ENCODE measurements at places on chromosomes 3 and 15.

GRCh38 chr3:117439812-117440211 lies 730.2 kb downstream of the TUSC7 start:
- H3K4me1 ChIP-seq, result no peaks in the 10 kb centered on the region
- no peak overlapping the region for H3K4me3 ChIP-seq
- no peaks in the 10 kb centered on the region for H3K36me3 ChIP-seq
- DNase-seq, result no peak
- no peaks in the 10 kb centered on the region for H3K27me3 ChIP-seq

DNA sequence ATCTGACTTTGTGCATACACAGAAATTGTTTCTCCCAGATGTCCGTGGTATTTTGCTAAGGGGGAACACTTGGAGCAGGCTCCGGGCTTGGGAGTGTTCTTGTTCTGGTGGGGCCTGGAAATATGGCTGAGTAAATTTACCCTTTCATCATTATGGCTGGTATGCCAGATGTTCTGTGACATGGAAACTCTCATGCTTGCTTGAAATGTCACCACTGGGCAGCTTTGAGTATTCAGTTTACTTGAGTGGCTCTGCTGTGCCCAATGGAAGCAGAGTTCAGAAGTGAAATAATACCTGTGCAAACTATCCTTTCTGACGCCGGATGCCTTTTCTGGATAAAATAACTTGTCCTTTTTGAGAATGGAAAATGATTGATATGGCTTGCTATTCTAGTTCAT lies 283.6 kb upstream of the TPM1 start:
- H3K4me1 ChIP-seq, result no peaks in the 10 kb centered on the region
- H3K27me3 ChIP-seq, result no peaks in the 10 kb centered on the region
- H3K27ac ChIP-seq, result no peak overlapping the region
- no peak for DNase-seq
- no peak overlapping the region for H3K4me3 ChIP-seq

- no peaks in the 10 kb centered on the region for H3K4me1 ChIP-seq
- peaks cover 7% of the 10 kb centered on the region for H3K27me3 ChIP-seq
- peaks cover 19% of the 10 kb centered on the region for H3K36me3 ChIP-seq
- no peak overlapping the region for H3K27ac ChIP-seq
These were observed 41.5 kb downstream of the TGM4 start for GRCh38 chr3:44915702-44916438.

DNA sequence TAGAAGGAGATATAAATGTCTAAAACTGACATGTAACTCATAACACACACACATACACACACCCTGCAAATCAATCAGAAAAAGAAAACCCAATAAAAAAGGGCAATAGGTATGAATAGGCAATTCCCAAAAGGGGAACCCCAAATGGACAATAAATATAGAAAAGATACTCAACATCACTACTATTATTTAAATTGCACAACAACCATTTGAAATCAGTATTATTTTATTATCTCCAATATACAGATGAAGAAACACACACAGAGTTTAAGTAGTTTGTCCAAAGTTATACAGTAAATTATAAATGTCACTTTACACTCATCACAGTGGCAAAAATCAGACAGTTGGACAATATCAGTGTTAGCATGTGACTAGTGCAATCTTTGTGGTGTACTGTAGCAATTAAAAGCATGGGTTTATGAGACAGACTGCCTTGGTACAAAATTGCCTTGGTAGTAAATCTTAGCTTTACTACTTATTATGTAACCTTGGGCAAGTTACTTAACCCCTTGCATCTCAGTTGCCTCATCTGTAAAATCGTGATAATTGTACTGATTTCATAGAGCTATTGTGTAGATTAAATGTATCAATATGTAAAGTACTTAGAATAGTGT lies 3.4 kb upstream of the FSTL1 start:
- DNase-seq, result no peak
- peaks cover 41% of the 10 kb centered on the region for H3K27me3 ChIP-seq
- H3K27ac ChIP-seq, result no peak overlapping the region
- no peaks in the 10 kb centered on the region for H3K36me3 ChIP-seq
- no peak overlapping the region for H3K4me3 ChIP-seq
- H3K4me1 ChIP-seq, result peaks cover 9% of the 10 kb centered on the region

DNA sequence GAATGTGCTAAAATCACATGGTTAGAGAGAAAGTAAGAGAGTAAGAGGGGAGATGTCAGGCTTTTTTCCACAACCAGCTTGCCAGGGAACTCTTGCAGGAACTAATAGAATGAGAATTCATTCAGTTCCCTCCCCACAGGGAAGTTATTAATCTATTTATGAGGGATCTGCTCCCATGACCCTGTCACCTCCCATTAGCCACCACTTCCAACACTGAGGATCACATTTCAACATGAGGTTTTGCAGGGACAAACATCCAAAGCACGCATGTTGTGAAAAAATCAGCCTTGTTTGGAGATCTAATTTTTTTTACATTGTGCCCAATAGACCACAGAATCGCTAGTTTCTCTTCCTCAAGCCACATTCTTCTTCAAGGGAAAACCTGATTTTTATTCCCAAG lies 904.0 kb downstream of the TBL1XR1 start:
- DNase-seq, result no peak
- H3K36me3 ChIP-seq, result no peaks in the 10 kb centered on the region
- H3K4me1 ChIP-seq, result no peaks in the 10 kb centered on the region
- H3K27ac ChIP-seq, result no peak overlapping the region
- no peak overlapping the region for H3K4me3 ChIP-seq

GRCh38 chr3:172289583-172289982 lies 158.7 kb downstream of the GHSR start:
- H3K4me3 ChIP-seq, result no peak overlapping the region
- no peak for DNase-seq
- no peak overlapping the region for H3K27ac ChIP-seq

- peaks cover 44% of the 10 kb centered on the region for H3K4me1 ChIP-seq
- peak; percentile 70 for DNase-seq
- peaks cover 72% of the 10 kb centered on the region for H3K27me3 ChIP-seq
- no peak overlapping the region for H3K27ac ChIP-seq
- no peaks in the 10 kb centered on the region for H3K36me3 ChIP-seq
These were observed 1.5 kb downstream of the DLL4 start for GRCh38 chr15:40930430-40931299.

DNA sequence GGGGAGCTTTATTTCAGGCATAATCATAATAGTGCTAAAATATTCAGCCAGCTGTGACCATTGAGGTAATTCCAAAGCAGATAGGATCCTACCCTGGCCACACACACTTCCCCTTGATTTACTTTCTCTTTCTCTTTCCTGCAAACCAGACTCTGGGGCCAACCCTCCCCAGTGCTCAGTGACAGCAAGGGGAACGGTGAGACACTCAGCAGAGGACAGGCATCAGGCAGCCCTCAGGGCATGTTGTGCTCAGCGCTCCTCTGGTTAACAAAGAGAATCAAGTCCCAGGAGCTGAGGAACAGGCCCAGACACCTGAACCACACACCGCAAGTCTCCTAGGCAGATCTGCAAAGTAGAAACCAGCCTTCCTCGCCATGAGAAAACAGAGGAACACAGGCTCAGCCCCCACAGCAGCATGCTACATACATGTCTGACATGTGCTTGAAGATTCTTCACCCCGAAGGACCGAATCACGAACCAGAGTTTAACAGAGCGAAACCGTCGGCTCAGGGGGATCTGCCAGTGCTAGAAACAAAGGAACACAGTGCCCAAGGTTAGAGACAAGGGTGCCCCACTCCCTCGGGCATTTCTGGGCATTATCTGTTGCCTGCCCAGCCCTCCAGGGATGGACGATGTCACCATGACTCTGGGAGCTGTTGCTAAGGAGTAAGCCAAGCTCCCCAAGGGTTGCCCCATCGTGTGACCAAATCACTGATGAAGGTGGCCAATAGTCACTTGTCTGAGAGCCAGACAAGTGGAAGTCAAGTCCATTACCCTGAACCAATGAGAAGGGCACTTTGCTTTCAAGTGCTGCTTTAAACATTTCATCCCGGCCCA lies 17.5 kb downstream of the HDC start:
- H3K4me1 ChIP-seq, result peaks cover 20% of the 10 kb centered on the region
- no peak overlapping the region for H3K4me3 ChIP-seq
- H3K36me3 ChIP-seq, result no peaks in the 10 kb centered on the region
- peaks cover 4% of the 10 kb centered on the region for H3K27me3 ChIP-seq
- H3K27ac ChIP-seq, result peak overlapping the region; percentile 63

Measured in activated T-cell treated with anti-CD3 and anti-CD28 coated beads, Interleukin-2, amount 50 U/mL, for 24 hours (primary cell).